ENCODE measurements at places on chromosomes 12 and 14.

DNA sequence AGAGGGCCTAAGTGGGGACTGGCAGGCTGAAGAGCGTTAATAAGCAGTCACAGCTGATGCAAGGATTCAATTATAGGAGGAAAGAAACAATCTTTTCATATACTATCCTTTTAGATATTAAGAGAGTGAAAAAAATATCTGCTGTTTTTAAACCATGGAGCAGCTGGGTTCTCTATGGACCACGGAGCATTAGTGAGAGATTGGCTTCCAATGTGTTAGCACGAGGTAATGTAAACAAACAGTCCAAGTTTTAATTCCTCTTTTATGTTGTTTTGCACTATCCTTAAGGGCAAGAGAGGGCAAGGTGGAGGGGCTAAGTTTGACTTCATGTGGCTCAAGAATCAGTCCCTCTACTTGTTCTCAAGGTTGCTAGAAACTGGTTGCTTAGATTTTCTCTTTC lies 30.9 kb downstream of the CDKN1B start:
- DNase-seq, result no peak

DNA sequence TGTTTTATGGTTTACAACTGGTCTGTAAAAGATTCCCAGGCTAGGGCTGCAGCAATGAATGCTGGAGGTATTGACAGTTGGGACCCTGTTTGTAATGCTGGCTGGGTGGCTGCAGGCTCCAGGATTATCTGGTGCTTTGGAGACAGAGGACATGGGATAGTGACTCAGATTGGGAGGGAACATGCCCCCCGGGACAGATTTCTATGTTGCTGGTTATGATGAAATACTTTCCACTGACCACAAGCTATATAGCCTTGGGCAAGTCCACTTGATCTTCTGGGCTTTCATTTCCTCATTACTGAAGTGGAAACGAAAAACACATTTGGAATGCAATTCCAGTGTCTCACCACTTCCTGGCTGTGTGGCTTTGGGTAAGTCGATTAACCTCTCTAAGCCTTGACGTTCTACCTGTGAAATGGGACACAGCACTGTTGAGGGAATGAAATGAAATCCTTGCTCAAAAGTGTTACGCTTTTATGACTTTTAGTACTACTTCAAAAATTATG lies 6.3 kb upstream of the TPCN1 start:
- DNase-seq, result no peak

DNA sequence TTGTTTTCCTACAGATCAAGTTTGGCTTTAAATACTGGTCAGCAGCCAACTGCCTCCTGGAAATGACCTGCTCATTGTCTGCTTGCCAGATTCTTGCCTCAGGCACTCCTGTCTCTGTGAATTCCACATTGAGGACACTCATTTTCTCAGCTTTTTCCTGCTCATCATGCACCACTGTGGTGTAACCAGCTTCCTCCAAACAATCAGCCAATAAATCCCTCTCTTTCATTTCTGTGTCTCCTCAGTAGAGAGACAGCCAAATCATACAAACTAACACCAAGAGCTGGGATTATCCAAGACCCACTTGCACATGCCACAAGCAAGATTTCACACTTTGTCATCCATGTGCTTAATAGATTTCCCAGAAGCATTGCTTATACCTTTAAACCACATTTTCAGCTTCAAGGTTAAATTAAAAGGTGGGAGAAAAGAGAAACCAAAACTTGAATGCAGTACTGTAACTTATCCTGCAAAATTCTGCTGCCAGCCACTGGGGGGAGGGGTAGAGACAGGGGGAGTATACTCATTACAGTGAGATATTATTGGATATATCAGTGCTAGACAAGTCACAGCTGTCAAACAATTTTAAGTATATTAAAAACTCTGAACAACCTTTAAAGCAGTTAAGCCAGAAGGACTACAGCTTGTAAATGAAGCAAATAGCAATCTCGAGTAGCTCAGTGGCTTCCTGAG lies 105.0 kb downstream of the PPP2R5E start:
- peak; percentile 10 for DNase-seq

GRCh38 chr14:94473666-94474410 lies 2.2 kb downstream of the SERPINA9 start:
- DNase-seq, result no peak

GRCh38 chr14:44962334-44963043 lies 499 bp downstream of the TOGARAM1 start:
- peak; percentile 49 for DNase-seq

DNA sequence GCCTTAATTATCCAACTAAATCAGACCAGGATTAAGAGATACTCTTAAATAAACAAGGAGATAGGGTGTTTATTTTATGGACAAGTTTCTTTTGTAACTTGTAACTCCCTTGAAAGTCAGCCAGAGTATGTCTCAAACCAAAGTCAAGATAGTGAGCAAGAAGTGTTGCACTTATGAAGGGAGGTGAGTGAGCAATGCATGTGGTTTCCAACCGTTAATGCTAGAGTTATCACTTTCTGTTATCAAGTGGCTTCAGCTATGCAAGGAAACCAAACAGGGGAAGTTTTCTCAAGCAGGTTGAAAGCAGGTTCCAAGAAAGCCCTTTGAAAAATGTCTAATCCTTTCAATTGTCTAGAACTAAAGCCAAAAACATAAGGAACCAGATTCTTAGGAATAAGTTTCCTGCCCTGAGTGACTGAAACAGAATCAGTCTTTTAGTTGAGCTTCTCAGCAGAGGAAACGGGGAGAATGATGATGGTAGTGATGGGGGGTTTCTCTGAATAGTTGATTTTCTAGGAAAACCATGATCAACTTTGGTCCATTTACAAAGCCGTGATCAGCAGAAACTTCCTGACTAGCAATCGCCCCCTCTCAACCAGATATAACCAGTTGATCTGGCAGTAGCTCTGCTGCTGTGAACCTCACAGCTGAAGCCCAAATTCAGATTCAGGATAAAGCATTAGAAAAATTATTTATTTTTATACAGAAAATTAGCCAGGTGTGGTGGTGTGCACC lies 128.4 kb downstream of the DAD1 start:
- DNase-seq, result peak; percentile 60

GRCh38 chr14:105456736-105457617 lies 17.6 kb upstream of the CRIP2 start:
- no peak for DNase-seq

DNA sequence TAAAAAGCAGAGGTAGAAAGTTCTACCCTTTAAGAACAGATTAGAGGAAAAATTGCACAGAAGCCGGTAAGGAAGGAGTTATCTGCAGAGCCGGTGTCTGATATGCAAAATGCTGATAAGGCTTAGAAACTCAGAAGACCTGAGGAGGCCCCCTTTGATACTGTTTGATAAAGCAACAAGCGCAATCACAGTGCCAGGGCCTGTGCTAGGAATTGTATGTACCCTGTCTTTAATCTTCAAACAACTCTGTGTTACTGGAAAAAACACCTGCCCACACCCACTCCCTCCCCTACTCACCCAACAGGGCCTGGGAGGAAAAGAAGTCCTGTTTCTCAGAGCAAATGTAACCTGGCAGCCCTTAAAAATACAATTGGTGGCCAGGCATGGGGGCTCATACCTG lies 112.7 kb upstream of the FUT8 start:
- DNase-seq, result no peak

- DNase-seq, result no peak
These were observed 29.6 kb upstream of the BICDL1 start for GRCh38 chr12:119959435-119959834.

DNA sequence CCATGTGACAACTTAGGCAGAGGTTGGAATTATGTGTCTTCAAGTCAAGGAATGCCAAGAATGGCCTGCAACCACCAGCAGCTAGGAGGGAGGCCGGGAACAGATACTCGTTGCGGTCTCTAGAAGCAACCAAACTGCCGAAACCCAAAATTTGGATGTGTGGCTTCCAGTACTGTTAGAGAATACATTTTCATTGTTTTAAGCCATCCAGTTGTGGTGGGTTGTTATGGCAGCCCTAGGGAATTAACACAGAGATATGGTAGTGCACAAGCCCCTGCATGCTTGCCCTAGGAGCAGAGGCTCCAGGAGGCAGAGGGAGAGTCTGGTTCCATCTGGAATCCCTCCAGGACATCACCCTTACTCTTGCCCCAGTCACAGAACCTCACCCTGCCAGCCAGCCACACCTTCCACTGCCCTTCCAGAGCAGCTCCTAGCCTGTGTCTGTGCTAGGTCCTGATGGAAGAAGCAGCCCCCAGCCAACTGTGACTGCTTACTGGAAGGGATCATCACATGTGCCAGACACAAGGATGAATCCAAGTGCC lies 19.5 kb downstream of the PITPNM2 start:
- no peak for DNase-seq

GRCh38 chr12:53214687-53215455 lies 7.8 kb upstream of the ITGB7 start:
- DNase-seq, result peak; percentile 54

GRCh38 chr12:2284857-2285256 lies 232.1 kb downstream of the CACNA1C start:
- DNase-seq, result peak; percentile 71

DNA sequence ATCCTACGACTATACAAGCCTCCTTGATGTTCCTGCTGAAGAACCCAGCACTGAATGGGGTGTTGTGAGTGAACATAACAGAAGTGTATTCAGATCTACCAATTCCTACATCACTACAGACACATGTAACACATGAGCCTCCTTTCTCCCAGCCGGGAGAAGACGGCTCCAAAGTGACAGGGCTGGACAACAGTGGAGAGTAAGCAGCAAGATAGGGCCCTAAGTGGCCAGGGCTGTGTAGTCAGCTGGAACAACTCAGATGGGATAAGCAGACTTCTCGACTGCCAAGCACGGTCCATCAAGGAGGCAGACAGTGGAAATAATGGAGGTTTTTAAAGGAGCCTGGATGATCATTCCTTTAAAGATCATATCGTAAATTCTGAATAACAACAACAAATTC lies 73.5 kb downstream of the TTC7B start:
- no peak for DNase-seq

DNA sequence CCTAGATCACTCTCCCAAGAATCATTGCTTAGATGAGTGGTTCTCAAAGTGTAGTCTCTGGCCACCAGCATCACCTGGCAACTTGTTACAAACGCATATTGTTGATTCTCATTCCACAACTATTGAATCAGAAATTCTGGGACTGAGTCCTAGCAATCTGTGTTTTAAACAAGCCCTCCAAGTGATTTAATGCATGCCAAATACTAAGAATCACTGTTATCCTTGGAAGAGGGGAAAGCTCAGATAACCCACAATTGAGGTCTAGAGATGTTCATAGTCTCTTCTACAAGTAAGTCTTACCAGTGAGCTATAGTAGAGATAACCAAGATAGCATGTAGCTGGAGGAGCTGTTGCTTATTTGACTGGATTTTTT lies 666.6 kb downstream of the DIO2 start:
- no peak for DNase-seq

DNA sequence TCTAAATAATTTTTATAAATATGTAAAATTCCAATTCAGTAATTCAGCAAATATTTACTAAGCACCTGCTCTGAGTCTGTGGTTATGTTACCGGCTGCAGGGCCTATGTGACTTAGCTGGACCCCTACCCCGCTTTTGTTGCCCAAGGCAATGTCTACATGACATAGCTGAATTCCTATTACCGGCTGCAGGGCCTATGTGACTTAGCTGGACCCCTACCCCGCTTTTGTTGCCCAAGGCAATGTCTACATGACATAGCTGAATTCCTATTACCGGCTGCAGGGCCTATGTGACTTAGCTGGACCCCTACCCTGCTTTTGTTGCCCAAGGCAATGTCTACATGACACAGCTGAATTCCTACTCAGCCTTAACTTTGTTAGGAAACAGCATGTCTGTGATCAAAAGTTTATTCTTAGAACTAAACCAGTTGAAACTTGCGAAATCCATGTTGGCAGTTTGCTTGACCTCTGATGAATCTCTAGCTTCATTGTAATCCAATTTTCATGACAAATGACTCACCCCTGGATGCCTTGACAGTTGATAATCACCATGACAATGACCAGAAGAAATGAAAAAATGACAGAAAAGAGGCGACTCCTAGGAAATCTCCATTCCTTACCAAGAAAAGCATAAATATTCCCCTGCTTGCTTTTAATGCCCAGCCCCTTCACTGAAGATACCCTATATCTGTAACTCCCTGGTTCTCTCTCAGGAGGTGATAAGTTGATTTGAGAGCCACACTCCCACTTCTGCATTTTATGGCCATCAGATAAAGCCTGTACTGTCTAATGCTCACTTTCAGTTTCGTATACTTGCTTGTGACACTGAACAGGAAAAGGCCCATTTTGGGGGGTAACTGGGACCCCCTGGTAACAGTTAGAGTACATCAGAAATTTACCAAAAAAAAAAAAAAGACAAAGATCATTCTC lies 148.4 kb upstream of the SYT10 start:
- DNase-seq, result no peak

DNA sequence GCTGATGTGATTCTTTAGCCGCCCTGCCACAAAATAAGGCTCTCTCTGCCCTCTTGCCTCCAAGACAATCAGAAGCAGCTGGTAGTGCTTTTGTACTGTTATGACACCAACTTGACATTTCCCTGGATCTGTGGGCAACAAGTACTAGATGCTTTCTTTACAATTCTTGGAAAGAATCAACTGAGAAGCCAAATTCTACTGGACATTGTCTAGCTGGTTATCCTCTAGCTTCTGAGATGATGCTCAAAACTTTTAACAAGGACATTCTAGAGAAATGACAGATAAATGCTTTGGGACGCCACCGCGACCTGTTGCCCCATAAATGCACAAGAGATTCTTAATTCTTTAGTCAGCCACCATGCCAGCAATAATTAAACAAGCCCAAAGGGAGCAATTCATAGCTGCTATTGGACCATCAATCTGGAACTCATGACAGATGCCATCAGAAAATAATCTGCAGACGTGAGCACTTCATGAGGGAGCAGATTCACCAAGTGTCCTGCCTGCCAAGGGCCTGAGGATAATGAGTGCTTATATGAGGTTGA lies 22.8 kb downstream of the FMNL3 start:
- DNase-seq, result no peak

DNA sequence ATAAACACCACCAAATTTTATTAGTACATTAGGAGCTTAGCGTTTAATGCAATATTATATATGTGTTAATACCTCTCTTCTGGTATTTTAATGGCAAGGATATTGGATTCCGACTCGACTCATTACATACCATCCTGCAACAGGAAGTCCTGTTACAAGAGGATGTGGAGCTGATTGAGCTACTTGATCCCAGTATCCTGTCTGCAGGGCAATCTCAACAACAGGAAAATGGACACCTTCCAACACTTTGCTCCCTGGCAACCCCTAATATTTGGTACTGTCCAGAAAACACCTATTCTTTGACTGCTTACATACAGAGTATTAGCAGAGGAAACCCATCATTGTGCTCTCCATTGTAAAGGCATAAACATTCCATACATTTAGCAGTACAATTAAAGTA lies 45.2 kb downstream of the VEZT start:
- no peak for DNase-seq

DNA sequence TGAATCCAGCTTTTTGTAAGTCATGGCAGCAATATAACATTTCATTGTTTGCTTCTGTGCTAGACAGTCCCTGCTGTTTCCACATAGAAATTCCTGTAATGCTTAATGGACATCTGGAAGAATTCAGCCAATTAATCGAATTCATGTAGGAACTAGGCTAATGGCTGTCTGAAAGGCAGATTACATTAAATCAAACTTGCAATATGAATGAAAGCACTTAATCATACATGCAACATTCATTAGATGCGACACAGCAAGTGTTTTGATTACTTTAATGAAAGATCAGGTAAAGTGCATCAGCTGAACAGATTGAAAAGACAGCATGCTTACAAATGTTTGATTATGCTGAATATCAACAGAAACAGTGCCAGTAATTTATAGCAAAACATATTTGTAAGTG lies 24.1 kb upstream of the INSM2 start:
- no peak for DNase-seq

- DNase-seq, result no peak
These were observed 89.4 kb downstream of the SLC15A4 start for GRCh38 chr12:128734371-128734770.

- no peak for DNase-seq
These were observed 154.4 kb downstream of the PTPN11 start for GRCh38 chr12:112573141-112573540.

Measured in GDM1 (cell line).